Suppressor macrophage (primary cell): ENCODE measurements at places on chromosomes 1 and 21.
A peak's percentile ranks its signal among the peaks of the same experiment; 100 is the strongest.

- DNase-seq: no peak
These were observed at the start of gene SELP for GRCh38 chr1:169630006-169630405. TSS of gene SELP (minus strand) at chr1:169630124. CDS start at chr1:169630074, 50 bp downstream.

- DNase-seq: no peak
These were observed 191.9 kb downstream of the GRIK3 start for GRCh38 chr1:36842448-36842847.

- DNase-seq: no peak
These were observed at the start of gene MASP2 for GRCh38 chr1:11046625-11047365. TSS of gene MASP2 (minus strand) at chr1:11047239. CDS start at chr1:11047207, 32 bp downstream.

DNA sequence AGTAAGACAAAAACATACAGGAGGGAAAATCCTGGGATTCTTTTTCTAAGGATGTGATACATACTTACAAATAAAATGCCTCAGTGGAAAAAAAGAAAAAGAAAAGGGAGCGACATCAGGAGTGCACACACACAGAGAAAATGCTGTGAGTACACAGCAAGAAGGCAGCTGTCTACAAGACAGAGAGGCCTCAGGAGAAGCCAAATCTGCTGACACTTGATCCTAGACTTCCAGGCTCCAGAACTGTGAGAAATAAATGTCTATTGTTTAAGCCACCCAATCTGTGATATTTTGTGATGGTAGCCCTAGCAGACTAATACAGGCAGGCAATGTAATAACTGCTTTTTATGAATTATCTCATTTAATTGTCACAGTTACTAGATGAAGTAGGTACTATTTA lies 17.0 kb upstream of the TRIM45 start:
- no peak for DNase-seq

- DNase-seq: no peak
These were observed 90.2 kb upstream of the GRIK3 start for GRCh38 chr1:37124501-37124900.

DNA sequence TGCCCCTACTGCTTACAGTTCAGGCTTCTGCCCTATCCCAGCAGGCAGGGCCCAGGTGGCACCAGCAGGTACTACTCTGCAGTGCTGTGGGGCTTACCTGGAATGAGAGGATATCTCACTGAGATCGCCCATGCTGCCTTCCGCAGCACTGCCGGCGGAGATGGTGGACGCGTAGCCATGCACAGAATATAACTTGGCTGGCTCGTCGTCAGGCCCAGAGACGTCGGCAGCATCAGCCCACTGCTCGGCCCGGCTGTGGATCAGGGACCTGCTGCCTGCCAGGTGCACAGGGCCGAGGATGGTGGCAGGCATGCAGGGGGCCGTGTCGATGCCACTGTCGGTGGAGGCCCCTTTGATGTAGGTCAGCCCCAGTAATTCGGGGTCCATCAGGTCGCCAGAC lies 190.9 kb downstream of the SIPA1L2 start:
- DNase-seq: no peak

DNA sequence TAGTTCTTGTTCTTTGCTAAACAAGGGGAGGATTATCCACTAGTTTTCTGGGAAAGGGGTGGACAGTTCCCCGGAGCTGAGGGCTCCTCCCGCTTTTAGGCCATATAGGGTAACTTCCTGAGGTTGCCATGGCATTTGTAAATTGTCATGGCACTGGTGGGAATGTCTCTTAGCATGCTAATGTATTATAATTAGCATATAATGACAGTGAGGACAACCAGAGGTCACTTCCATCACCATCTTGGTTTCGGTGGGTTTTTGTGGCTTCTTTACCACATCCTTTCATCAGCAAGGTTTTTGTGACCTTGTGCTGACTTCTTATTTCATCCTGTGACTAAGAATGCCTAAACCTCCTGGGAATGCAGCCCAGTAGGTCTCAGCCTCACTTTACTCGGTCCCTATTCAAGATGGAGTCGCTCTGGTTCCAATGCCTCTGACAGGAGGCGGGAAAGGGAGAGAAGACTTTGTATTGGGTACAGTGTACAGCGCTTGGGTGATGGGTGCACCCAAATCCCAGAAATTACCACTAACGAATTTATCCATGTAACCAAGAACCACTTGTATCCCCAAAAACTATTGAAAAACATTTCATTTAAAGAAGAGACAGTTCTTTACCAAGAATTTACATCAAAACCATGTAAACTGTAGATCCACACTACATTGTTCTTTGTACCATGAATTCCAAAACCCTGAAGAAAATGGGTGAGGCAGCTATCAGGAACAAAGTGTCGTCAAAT lies 8.7 kb upstream of the SLC2A5 start:
- peak; percentile 36 for DNase-seq

DNA sequence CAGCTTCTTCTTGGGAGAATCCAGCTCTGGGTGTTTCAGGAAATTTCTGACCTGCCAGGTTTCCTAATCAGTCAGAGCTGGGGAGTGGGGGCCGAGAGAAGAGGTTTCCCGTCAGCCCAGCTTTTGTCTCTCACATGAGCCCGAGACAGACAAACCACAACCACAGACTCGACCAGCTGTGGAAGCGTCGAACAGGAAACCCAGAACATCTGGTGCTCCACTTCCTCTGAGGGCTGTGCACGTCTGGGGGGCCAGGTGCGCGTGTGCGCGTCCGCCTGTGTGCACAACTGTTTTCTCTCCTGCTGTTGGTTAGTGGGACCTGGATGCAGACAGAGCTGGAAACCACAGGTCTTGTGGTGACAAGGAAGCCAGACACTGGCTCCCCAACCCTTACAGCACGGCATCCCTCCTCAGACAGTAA lies 113.0 kb upstream of the SLC25A33 start:
- DNase-seq: peak; percentile 63

DNA sequence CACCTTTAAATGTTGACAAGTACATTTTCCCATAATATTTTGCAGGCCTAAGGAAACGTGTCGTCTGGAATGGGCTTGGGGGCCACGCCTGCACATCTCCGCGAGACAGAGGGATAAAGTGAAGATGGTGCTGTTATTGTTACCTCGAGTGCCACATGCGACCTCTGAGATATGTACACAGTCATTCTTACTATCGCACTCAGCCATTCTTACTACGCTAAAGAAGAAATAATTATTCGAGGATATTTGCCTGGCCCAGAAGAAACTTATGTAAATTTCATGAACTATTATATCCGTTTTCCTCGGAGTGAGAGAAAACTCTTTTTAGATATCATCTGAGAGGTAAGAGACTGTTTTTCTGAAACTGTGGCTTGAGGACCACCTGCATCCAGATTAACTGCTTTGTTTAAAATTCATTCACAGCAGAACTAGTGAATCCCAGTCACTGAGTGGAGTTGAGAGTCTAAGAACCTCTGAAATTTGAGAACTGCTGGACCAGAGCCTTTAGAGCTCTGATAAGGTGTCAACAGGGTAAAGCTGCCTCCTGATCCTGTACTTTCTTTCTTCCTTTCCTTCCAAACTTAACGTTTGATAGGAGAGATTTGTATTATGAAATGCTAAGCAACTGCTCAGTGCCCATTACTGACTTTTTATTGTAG lies 811 bp downstream of the EXO1 start:
- no peak for DNase-seq

DNA sequence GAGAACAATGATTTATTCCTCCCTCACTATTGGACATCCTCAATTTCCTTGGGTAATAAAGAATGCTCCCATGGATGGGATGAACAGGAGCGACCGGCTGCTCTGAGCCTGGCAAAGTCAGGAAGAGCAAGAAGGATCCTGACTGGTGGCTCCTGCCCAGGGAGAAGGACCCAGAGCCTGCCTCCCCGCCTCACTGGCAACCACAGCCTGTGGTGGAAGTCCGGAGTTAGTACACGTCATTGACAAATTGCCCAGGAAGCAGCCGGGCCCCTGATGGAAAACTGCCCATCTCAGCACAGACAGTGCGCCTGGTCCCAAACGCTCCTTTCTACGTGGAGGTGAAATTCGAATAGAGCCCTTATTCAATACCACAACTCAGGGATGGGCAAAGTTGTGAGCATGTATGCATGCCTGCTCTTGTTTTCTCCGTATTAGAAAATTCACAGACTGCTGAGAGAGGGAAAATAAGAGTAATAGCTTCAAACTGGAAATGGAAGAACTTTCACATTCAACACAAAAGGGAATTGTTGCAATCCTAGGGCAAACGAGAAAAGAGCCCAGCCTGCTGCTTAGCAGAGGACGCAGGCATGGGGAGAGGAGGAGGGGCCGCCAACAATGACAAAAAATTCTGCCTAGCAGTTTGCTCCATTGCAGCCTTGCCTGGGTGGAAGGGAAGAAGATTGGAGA lies 397.1 kb upstream of the VAMP3 start:
- DNase-seq: no peak

GRCh38 chr1:213604477-213604876 lies 383.3 kb upstream of the PROX1 start:
- no peak for DNase-seq

GRCh38 chr1:15866721-15867201 lies 19.3 kb downstream of the SPEN start:
- DNase-seq: no peak
